A549 treated with GW870086 at 1 μM for 4 hours (cell line): ENCODE measurements at places on chromosomes 16 and 17. TPM values are rescaled to one million over a fixed set of nuclear protein-coding genes. Genes with fewer than 3 reads are reported as not detected.

The CLEC3A gene
- total RNA-seq = not detected in 5 replicates

The MKS1 gene
- total RNA-seq = 8.7 to 11.4 TPM (median 10.3 TPM) in 5 replicates

The DDX52 gene
- 26.8 to 32.4 TPM (median 30.7 TPM) in 5 replicates for total RNA-seq

The NPIPB6 gene
- 1.4 to 2.4 TPM (median 1.9 TPM) in 5 replicates for total RNA-seq

The GNG13 gene
- not detected in 5 replicates for total RNA-seq

The DPEP1 gene
- 0.87 to 2.3 TPM (median 1.2 TPM) in 5 replicates for total RNA-seq

The CCL1 gene
- not detected in 5 replicates for total RNA-seq

The TNFRSF13B gene
- not detected in 5 replicates for total RNA-seq

The PRRT2 gene
- 0.18 to 0.44 TPM (median 0.31 TPM) in 5 replicates for total RNA-seq

The CACNA1G gene
- 3.4 to 5.3 TPM (median 4.6 TPM) in 5 replicates for total RNA-seq

The CNTD1 gene
- total RNA-seq = 0.05 to 0.08 TPM (median 0.06 TPM) in 3 of 5 replicates, not detected in the others
